Iris pigment epithelial cell (primary cell): ENCODE measurements at places on chromosomes 16 and 17.

GRCh38 chr16:49644145-49644463 lies 211.8 kb downstream of the ZNF423 start:
- no peak for DNase-seq

DNA sequence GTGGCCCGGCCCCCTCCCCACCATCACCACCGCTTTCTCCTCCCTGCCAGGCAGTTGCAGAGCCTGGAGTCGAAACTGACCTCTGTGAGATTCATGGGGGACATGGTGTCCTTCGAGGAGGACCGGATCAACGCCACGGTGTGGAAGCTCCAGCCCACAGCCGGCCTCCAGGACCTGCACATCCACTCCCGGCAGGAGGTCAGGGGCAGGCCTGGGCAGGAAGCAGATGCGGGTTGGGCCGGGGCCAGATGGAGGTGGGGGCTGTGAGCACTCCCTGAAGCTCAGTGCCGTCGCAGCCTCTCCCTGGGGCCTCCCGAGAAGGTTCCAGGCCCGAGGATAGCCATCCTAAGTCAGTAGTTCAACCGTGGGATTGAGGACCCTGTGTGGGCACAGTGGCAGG lies 14.2 kb upstream of the ADGRG3 start:
- DNase-seq: peak; percentile 26

DNA sequence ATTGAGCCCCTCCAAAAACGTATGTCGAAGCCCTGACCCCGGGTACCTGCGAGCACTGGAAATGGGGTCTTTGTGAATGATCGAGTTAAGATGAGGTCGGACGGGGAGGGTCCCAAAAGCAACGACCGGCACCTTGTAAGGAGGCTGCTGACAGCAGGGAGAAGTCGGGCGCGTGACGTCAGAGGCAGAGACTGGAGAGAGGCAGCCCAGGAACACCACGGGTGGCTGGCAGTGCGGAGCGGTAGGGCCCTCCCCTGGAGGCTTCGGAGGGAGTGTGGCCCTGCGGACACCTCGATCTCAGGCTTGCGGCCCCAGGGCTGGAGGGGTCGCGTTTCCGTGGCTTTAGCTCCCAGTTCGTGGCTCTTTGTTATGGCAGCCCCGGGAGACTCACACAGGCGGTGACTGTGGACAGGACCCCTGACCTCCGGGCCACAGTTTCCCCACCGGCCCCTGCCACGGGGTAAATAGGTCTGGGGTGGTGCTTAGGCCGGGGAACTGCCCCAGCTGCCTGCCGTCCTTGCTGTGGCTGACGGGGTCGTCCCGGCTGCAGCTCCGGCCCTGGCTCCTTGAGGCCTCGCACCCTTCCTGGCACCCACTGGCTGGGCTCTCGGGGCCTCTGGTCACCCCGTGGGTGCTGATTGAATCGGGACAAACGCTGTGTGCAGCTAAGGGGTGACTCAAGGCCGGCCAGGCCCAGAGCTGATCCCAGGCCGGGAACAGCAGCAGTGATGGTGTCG lies 10.6 kb upstream of the SSTR5 start:
- DNase-seq: no peak

GRCh38 chr16:66510711-66511601 lies 39.0 kb downstream of the TK2 start:
- no peak for DNase-seq

GRCh38 chr17:79002291-79002690 lies 7.3 kb downstream of the CANT1 start:
- DNase-seq: no peak

DNA sequence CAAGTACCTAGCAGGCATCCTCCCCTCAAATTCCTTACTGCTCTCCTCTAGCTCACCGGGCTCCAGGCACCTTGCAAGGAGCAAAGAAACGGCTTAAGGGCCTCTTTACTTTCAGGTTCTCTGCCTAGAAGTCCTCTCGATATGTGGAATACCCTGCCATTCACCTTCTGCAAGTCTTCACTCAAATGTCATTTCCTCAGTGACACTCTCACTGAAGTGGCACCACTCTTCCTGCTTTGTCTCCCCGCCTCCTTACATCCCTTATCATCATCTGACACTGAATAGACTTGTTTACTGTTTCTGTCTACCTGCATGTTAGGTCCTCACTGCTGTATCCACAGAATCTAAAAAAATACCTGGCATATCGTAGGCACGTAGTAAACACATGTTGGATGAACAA lies 947 bp downstream of the SLC7A6OS start:
- no peak for DNase-seq

GRCh38 chr16:57066625-57067024 lies 25.8 kb upstream of the CPNE2 start:
- no peak for DNase-seq

GRCh38 chr17:42502091-42502490 lies 34.0 kb upstream of the NAGLU start:
- DNase-seq: no peak
